ENCODE measurements at places on chromosomes 13 and 19.

DNA sequence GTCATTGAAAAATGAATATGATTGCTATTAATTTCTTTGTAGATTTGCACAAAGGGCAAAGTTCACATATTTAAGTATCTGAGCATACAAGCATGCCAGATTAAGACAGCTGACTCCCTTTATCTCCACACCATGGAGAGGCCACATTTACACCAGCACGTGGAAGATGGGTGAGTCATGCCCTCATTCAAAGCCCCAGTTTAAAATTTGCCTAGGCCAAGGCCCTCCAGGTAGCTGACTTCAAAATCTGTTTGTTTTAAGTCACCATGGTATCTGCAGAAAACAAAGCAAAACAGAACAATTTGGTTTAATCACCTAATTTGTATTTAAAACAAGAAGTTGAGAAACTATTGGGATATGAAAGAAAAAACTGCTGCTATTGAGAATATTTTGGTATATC, 109.2 kb downstream of the ESD start:
- DNase-seq = no peak

GRCh38 chr13:43279696-43280095, 256.3 kb downstream of the DNAJC15 start:
- DNase-seq = no peak

GRCh38 chr19:55228015-55228391, 560 bp downstream of the TMEM86B start:
- DNase-seq = no peak

GRCh38 chr13:46382224-46382623, 4.8 kb downstream of the RUBCNL start:
- no peak for DNase-seq

DNA sequence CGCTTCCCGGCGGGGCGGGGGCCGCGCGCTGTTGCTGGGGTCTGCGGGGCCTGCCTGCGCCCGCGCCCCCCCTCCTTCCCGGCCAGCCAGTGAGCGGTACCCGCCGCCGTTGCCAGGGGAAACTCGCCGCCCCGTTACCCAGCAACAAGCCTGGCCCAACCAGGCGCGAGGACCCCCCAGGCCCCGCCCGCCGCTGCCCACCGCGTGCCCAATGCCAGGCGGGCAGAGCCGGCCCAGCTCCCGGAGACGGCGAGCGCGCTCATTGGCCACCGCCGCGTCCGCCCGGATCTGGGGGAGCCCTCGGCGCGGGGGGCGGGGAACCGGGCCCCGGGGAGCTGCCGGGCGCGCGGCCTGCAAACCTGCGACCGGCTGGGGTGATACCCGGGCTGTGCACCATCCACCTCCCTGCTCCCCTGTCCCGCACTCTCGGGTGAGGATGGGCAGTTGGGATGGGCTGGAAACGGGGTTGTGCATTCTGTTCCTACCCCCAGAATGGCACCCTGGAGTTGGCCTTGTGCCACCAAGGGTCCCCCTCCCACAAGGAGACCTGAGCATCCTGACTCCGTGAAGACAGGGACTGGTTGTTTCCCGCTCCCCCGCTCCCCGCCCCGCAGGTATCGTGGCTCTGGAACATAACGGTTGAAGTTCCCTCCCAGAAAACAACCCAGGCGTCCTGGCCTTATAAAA, 8.8 kb upstream of the BBC3 start:
- DNase-seq = peak; percentile 55

- DNase-seq = no peak
Observed at GRCh38 chr13:72314210-72314609, 413.2 kb downstream of the MZT1 start.

- DNase-seq = no peak
Observed at GRCh38 chr13:72126424-72126823, 259.4 kb upstream of the DACH1 start.

DNA sequence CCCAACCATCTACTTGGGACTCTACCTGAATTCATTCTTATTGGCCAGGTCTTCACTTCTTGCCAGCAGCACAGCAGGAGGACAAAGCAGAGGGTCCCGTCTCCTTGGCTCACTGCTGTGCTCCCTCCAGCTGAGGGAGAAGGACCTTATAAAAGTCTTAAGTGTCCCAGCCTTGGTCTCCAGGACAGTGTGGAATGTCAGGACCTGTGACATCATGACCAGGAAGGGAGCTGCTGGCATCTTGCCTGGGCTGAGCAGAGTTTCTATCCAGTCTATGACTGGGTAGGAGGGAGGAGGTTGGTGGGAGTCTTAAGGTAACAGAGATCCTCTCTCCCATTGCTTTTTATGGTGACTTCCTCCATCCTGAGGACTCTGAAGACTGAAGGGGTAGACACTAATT, 56.6 kb upstream of the ANKRD10 start:
- DNase-seq = no peak

- no peak for DNase-seq
Observed at GRCh38 chr19:31152906-31153305, 196.3 kb downstream of the TSHZ3 start.

DNA sequence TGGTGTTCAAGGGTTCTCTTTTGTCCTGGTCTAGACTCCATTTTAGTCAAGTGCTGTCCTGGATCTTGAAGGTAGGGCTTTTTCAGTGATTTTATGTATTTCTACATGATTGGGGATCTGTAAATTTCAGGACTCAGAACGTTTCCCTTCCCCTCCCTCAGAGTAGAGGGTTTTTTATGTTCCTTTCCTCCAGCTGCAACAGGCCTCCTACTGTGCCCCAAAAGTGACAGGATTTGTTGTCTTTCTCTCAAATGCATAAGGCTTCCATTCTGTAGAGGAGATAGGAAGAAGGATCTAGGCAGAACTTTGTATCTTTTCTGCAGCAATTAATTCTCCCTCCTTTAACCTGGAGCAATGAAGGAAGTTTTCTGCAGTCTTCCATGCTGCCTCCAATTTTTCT, 251.3 kb downstream of the MAB21L1 start:
- DNase-seq = no peak

DNA sequence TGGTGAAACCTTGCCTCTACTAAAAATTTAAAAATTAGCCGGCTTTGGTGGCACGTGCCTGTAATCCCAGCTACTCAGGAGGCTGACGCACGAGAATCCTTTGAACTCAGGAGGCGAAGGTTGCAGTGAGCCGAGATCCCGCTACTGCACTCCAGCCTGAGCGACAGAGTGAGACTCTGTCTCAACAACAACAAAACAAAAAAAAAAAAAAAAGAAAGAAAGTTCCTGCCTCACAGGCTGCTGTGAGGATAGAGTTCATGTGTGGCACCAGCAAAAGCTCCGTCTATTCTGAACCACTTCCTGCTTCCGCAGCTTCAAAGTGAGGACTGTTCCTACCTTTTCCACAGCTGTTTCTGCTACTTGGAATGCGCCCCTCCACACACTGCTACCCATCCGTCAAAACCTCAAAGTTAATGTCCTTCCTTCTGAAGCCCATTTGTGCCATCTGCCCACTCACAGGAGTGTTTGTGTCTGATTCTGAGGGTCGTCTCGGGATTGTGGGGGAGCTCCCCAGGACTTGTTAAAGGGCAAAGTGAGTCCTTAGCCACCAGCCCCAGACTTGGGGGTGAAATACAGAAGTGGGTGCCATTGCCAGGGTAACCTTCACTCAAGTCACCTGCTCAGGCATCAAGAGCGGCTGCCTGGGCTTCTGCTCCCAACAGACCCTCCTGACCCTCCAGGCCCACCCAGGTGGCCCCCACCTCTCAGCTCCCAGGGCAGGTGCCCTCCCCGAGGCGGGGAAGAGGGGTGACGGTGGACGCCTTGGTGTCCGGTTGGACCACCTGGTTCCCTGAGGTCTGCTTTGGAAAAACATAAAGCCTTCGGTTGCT, 2.9 kb downstream of the MFSD12 start:
- no peak for DNase-seq

DNA sequence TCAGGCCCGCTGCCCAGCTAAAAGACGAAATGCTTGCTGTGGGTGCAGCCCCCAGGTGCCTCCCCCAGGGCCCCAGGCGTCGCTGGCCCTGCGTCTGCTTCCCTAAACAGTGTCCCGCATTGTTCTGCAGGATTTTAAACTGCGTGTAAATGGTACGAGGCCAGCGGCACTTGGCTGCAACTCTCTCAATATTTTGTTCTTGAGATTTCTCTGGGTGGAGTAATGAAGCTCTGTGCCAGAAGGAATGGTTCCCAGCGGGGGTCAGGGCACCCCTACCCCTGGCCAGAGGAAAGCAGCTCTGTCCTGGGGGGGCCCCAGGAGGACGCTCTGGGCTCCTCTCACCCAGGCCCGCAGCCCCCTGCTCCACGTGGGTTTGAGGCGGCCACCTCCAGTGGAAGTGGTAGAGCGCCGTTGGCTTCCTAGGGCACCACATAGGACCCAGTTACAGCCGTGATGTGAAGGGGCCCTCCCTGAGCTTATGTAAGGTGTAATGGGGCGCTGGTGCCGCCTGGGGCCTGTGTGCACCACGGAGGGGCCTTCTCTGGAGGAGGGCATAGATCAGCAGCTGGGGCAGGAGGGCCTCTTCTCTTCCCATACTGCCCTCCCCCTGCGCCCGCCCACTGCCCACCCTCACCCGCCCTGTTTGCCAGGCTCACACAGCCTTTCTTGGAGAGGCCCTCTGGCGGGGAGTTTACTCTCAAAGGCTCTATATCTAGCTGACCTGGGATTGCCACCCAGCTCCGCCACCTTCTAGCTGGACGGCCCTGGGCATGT, 19.8 kb downstream of the PAK4 start:
- no peak for DNase-seq

DNA sequence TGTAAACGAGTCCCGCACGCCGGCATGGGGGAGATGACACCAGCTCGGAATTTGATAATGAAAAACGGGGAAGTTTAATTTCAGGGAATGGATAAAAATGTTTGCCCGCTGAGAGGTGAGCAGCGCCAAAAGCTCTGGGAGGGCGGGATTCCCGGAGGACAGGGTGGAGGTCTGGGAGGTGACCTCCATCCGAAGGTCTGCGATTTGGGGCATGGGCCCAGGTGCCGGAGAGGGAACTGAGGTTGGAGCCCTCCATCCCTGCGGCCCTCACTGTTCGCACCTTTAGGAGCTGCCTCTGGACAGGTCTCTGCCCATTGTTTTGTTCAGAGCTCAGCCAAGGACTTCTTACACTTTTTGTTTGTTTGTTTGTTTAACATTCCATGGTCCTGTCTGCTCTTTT, 129.8 kb downstream of the URI1 start:
- no peak for DNase-seq

GRCh38 chr19:16363133-16363851, 38.7 kb downstream of the KLF2 start:
- DNase-seq = peak; percentile 55

DNA sequence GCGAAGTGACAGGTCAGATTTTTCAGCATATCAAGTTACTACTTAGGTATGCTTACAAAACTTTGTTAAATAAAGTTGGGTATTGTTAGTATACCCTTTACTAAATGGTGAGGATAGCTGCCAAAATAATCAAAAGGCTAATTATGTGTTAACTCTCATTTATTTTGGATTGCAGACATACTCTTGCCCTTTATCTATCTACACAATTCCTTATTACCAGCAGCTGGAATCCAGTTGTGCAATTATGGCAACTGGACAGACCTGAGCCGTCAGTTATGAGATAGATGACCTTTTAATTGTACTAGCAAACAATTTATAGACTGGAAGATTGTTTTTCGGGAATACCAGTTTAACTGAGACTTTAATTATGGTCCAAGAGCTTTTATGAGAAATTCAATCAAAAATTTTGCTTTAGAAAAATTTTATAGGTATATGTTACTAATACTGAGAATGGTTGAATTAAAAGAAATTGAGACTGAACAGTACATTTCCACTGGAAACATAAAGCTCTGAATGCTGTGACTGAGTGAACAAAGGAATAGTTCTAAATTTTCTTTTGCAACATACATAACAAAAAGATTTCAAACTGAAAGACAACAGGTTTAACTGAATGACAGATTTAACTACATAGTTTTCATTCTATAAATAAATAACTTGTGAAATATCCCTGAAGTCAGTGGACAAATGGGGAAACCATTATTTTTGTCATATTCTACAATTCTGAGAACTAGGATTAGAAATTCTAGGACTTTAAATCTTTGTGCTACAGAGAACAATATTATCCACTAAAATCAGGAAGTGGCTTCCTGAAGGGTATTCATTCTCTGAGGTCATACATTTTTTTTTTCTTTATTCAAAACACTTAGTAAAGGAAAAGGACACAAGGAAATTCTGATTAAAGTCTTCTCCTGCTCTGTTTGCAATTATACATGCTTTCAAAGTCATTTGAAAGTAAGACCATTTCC, 97.4 kb downstream of the ZC3H13 start:
- no peak for DNase-seq

DNA sequence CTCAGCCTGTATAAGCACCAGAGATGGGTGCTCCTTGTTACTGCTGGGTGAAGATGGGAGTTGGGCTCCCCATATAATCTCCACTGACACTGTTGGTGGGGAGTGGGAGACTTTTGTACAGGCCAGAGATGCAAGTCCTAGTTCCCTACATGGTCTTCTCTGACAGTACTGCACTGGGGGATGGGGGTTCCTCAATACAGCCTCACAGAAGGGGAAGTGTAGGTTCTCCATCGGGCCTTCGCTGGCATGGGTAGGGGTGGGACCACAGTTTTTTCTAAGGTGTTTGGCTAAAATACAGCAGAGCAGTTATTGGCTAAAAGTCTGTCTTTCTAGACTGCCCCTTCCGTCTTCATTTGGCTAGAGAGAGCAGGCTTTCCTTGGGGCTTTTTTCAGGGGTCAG, 167.2 kb upstream of the SERP2 start:
- DNase-seq = no peak

DNA sequence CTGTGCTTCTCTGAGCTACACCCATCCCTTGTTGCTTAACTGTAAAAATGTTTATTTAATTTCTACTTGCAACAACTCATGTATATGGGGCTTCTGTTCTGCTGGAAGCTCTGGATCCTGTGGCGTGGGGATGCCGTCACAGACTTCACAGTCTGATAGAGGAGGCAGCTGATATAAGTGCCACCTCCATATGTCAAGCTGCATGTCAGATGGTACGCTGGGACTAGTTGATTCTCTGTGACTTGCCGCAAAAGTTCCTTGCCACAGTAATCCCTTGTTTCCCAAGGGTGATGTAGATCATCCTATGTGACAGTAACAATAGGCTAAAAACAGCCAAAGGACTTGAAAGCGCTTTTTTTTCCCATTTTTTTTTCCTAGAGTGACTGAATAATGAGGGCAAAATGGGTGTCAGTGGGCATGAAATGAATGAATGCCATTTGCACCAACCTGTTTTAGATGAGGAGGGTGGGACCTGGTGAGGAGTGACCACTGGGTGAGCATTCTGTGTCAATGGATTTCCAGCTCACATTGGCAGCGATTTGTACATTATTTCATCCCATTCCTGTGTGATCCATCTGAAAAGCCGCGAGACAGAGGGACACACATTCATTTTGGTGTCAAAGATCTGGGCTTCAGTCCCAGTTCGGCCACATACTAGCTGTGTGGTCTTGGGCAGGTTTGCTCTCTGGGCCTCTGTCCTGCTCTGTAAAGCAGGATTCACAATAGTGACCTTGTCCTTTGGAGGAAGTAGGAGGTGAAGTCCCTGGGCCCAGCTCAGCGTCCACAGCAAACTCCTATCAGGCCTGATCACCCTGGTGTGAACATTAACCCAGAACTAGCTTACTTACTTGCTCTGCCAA, 88.9 kb upstream of the RNF113B start:
- no peak for DNase-seq

DNA sequence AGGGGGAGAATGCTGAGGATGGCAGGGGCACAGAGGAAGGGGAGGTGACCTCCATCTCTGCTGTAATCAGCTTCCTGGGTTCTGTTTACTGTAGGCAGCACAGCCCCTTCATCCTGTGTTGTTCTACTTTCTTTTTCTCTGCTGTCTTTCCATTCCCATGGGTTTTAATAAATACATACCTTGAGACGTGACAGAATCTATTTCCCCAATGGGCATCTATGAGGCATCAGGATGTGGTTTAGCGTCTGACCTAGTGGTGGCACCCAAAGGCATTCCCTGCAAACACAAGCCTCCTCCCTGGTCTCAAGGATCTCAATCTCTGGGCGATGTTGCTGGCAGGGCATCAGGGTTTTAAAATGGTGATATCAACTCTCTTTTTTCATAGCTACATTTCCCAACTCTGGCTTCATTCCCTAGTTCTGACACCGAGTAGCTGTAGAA, 60.8 kb downstream of the ALOX5AP start:
- peak; percentile 37 for DNase-seq
